ENCODE measurements at places on chromosomes 5 and 9.
A peak's percentile ranks its signal among the peaks of the same experiment; 100 is the strongest.

- no peak for DNase-seq
These were observed 316.6 kb downstream of the TLE1 start for GRCh38 chr9:81372628-81373191.

DNA sequence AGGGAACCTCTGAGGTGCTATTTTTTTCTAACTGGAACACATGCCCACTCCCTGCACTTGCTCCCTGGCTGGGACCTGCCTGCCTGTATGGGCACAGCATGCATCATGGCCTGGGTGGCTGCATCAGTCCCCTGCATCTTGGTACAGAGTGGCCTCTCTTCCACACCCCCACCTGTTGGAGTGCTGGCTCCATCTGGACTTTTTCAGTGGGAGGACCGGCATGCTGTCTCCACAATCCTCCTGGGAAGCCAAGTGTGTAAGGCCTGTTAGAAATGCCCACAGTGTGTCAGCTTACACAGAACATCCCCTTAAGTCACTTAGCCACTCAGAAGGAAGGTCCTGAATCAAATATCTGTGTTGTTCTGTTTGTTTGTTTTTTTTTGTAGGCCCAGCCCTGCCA, 102.9 kb downstream of the MARCHF3 start:
- no peak for DNase-seq

DNA sequence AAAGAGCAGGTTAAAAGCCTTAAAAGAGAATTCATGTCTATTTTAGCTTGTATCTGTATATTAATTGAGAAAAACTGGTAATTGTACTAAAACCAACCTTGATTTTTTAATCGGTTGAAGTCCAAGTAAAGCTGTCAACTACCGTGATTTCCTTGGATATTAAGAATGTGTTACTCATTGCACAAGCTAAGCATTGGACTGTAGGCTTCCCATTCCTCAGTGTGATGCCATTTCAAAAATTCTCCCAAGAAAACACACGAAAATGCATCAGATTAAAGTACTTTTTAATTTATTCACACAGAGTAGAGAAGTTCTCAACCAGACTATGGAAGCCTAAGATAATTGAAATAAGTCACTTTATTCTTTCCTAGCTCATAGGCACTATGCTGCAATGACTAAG, 761.4 kb upstream of the TYRP1 start:
- DNase-seq = no peak

DNA sequence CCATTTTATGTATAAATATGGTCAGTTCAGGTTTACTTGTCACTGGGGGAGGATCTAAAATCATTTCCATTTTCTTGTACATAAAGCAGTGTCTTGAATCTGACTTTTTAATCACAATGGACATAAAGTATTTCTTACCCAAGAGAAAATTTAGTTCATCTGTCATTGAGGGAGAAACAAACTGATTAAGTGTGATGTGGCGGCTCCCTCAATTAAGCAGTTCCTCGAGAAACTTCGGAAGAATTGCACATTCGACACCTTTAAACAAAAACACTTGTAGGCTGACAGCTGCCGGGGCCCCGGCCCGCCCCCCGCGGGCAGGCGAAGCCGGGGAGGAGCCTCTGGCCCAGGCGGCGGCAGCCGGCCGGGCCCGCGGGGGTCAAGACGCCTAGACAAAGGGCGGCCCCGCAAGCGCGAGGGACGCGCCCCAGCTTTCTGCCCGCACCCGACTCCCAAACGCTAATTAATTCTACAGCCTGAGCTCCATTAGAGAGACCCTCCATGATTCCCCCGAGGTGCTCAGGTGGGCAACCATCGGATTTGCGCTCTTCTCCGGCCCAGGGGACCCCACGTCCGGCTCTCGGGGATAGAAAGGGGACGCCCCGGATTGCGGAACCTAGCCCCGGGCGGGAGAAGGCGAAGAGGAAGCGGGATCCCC, 750 bp downstream of the TRIM36 start:
- DNase-seq = peak; percentile 12

- no peak for DNase-seq
These were observed 43.0 kb upstream of the BOD1 start for GRCh38 chr5:173659423-173659822.

DNA sequence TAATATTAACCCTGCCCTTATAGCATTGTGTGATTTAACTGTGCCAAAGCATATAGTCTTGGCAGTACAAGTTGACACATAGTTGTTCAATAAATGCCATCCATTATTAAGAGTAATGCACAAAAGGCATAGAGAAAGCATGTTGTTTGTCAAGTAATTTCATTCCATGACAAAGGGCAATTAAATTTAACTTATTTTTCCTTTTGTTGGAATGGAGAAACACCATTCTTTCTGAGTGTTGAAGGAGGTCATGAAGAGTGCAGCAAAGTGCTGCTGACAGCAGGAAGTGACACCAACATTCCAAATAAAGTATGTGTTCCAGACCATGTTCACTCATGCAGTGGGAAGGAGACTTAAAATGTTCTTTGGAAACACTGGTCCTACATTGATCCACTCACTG, 29.1 kb downstream of the ANKDD1B start:
- no peak for DNase-seq

DNA sequence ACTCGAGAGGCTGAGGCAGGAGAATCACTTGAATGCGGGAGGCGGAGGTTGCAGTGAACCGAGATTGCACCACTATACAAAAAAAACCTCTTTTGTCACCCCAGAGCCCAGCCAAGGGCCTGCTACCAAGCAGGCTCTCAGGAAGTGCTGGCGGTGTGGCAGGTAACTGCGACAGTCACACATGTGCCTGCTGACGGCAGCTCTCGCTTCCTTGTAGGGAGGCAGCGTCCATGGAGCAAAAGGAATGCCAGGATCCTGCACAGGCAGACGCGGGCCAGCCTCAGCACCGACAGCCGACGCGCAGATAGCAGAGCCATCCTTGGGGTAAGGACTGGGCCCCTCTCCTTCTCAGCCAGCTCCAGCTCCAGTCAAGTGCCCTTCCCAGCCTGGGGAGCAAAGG, 3.9 kb downstream of the LRRC8A start:
- no peak for DNase-seq

GRCh38 chr9:6802926-6803325, 45.2 kb downstream of the KDM4C start:
- no peak for DNase-seq

DNA sequence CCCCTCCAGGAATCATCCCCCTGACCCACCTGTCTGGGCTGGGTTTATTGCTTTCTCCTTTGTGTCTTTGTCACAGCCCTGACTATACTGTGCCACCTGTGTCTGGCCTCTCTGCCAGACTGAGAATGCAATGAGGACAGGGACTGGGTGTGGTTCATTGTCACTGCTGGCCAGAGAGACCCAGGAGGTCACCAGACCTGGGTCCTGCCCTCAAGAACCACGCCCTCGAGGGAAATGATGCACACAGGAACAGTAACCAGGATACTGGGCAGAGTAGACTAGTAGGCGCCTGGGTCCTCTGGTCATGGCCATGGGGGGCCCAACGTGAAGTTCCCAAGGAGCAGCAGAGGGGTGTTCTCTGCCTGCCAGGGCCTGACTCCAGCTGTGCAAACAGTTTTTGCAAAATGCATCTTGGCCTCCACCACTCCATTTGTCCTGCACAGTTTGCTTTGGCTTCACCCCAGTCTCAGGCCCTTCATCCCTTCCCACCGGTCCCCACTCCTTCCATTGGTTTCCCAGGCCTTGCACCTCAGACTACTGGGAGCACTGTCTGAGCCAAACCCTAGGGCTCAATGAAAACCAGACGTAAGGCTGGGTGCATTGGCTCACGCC, 17.8 kb downstream of the RGS3 start:
- DNase-seq = no peak

DNA sequence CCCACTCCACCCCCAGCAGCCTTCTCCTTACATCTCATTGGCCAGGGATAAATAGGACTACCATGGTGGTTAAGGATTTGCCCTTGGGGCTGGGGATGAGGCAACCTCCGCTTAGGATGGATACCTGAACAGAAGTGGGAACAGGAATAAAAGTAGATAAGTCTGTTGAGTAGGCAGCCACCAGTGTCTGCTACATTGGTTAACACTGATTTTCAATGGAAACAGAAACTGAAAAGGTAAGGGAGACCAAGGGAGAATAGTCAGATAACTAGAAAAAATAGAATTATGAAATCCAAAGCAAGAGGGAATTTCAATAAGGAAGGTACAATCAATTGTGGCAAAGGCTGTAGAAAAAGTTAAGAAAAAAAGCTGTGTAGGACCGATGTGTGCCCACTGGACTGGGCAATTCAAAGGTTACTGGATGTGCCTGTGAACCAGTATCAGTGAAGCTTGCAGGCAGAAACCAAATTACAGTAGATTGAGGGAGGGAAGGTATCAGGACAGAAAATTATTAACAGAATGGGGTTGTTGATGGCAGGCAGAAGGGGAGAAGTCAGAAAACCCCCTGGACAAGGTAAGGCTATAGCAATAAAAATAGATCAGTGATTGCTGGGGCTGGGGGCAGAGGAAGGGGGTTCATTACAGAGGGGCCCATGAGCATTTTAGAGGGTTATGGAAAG, 48.7 kb downstream of the DNAJC21 start:
- DNase-seq = no peak

- DNase-seq = no peak
These were observed 12.2 kb downstream of the ENC1 start for GRCh38 chr5:74628359-74628758.

GRCh38 chr5:37770786-37771185, 69.1 kb downstream of the GDNF start:
- no peak for DNase-seq

DNA sequence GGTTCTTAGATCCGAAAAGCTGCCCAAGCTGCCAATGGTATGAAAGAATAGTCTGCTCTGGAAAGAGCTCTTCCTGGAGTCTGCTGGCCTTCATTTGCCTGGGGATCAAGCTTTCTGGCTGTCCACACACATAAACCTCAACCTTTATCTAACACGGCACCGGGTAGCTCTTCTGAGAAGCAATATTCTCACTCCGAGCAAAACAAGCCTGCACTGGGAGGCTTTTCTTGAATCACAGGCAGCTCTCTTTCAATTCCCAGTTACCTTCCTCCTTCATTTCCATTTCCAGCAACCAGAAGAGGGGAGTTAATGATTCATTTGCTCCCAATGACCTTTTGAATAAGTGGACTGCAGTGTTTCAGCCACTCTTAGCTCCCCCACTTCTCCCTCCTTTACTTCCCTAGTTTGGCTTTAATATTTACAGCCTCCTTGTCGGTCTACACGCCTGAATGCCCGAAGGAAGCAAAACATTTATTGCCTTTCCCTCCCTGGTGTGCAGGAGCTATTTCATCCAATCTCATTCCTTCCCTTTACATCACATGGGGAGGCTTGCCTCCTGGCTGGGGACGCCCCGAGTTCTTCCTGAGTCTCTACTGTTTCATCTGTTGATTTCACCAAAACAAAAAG, 187.1 kb downstream of the ARHGEF28 start:
- DNase-seq = no peak

- no peak for DNase-seq
These were observed 13.4 kb downstream of the ABHD17B start for GRCh38 chr9:71897577-71897976.

- no peak for DNase-seq
These were observed 21.1 kb downstream of the AQP7 start for GRCh38 chr9:33381231-33381791.

DNA sequence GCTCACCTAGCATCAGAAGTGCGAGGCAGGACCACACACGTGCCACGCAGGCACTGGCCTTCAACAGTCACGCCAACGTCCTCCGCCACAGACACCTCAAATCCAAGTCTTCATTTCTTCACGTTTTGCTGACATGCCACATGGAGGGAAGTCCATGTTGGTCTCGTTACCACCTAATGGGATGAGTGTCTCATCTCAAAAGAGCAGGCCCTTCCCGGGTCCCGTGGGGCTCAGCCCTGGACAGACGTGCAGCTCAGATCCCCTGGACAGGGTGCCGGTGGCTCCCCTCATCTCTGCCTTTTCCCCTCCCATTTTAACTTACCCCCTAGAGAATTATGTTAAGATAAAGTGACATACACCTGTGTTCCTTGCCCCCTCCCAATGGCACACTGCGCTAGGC, 76.8 kb downstream of the MRPL36 start:
- no peak for DNase-seq

- no peak for DNase-seq
These were observed 67.2 kb downstream of the CAMSAP1 start for GRCh38 chr9:135840107-135840506.

DNA sequence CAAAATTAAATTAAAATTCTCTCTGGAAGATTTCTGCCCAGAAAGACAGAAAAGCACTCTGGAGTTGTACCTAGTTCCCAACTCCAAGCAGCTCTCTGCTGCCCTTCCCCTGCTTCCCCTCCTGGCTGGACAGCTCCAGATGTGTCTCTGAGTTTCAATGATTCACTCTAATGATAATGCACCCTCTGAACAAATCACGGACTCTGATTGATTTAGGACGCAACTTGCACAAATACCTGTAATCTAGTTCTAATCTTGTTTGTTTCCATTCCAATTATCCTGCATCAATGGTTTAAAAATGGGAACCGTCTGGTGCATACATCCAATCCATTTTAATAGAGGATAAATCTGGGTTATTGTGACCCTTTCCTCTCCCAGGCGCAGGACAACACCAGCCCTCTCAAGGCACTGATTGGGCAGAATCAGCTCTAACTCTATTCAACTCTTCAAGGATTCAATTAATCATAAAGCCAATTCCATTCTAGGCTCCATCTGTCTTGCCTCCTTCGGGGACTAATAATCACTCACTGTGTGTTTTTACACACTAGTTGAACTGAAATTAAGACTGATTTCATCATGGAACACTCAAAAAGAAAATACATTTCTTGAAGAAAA, 111.2 kb upstream of the LRRTM2 start:
- DNase-seq = no peak

DNA sequence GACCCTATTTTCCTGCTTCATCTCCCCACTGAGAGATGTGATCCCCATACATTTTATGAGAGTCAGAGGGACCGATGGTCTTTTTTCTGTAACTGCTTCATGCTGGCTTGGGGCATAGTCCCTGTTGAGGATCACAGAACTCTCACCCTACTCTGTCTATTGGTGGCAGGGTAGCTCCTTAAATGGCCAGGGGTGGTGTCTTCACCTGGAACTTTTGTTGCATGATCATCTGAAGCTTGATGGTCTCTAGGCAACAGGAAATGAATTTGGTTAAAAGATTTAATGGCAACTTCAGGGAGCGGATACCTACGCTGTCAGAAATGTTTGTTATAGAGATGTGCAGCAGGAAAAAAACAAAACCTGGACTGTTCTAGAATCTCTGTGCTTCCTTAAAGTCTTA, 87.0 kb upstream of the GLIS3 start:
- no peak for DNase-seq

DNA sequence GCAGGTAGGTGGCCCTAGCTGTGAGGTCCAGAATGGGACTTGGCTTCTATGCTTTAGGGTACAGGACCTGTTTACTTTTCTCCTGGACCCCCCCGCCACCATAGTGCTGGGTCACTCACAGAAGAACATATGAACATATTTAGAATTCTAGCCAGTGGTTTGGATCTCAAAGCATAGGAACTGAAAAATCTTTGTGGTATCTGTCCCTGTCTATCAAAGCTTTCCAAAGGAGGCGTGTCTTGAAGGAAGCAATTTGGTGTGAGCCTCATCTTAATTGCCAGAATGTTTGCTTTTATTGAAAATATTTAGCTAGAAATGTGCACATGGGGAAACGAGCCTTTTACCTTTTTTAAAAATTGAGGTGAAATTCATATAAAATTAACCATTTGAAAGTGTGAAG, 6.2 kb downstream of the PHF2 start:
- DNase-seq = no peak
